ENCODE measurements at places on chromosomes 16 and 17. TPM values are rescaled to one million over a fixed set of nuclear protein-coding genes. Genes with fewer than 3 reads are reported as not detected.

- no peaks in the 10 kb centered on the region for H3K36me3 ChIP-seq
- H3K27me3 ChIP-seq = peaks cover 2% of the 10 kb centered on the region
- H3K4me1 ChIP-seq = no peaks in the 10 kb centered on the region
- H3K27ac ChIP-seq = no peak overlapping the region
These were observed 32.5 kb downstream of the IKZF3 start for GRCh38 chr17:39831588-39831987.

GRCh38 chr17:9676084-9676483 lies 30.8 kb downstream of the USP43 start:
- peaks cover 3% of the 10 kb centered on the region for H3K4me1 ChIP-seq
- H3K27ac ChIP-seq = peak overlapping the region; percentile 80
- H3K36me3 ChIP-seq = no peaks in the 10 kb centered on the region
- DNase-seq = no peak

- H3K36me3 ChIP-seq = no peaks in the 10 kb centered on the region
- H3K4me1 ChIP-seq = peaks cover 37% of the 10 kb centered on the region
These were observed 4.9 kb downstream of the GIT1 start for GRCh38 chr17:29584452-29585079.

DNA sequence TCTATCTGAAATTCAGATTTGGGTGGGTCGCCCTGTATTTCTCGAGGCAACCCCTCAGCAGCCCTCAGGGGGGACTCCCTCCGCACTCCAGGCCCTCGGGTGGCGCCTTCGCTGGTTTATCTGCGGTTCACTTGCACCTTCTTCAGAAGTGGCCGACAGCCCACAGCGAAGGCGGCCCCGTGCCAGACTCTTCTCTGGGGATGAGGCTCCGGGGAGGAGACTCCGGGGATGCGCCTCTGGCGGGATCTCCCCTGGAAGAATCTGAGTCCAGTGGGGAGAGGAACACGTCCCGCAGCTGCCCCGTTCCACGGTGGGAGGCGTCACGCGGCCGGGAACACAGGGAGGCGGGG lies 63.9 kb upstream of the DNAJA2 start:
- H3K27me3 ChIP-seq = peaks cover 3% of the 10 kb centered on the region
- no peaks in the 10 kb centered on the region for H3K36me3 ChIP-seq
- H3K27ac ChIP-seq = no peak overlapping the region
- peak overlapping the region; percentile 66 for H3K4me3 ChIP-seq

DNA sequence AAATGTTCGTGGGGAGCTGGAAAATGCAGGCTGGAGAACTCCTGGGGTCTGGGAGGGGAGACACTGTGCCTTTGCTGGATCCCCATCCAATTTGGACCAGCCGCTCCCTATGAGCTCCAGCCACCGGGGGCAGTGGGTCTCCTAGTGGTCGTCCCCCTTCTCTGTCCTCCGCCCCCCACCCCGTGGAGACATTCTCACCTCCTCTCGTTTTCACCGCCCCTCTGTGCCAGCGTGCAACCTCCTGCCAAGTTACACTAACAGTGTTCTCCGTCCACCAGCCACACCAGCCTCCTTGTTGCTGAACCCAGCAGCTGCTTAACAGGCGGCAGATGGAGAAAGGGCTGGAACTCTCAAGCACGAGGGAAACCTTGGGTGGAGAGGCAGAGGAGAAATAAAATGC lies 67.4 kb upstream of the SOX9 start:
- no peaks in the 10 kb centered on the region for H3K4me1 ChIP-seq
- H3K27me3 ChIP-seq = no peaks in the 10 kb centered on the region
- DNase-seq = no peak
- no peak overlapping the region for H3K4me3 ChIP-seq

GRCh38 chr16:27471661-27472060 lies 69.7 kb downstream of the IL21R start:
- no peaks in the 10 kb centered on the region for H3K27me3 ChIP-seq
- peaks cover 43% of the 10 kb centered on the region for H3K4me1 ChIP-seq
- no peak overlapping the region for H3K27ac ChIP-seq
- DNase-seq = no peak
- no peak overlapping the region for H3K4me3 ChIP-seq
- H3K36me3 ChIP-seq = peaks cover 40% of the 10 kb centered on the region

GRCh38 chr17:1555651-1556471 lies 6.7 kb downstream of the PITPNA start:
- H3K27me3 ChIP-seq = no peaks in the 10 kb centered on the region
- H3K27ac ChIP-seq = no peak overlapping the region
- H3K4me3 ChIP-seq = no peak overlapping the region
- H3K4me1 ChIP-seq = peaks cover 12% of the 10 kb centered on the region

DNA sequence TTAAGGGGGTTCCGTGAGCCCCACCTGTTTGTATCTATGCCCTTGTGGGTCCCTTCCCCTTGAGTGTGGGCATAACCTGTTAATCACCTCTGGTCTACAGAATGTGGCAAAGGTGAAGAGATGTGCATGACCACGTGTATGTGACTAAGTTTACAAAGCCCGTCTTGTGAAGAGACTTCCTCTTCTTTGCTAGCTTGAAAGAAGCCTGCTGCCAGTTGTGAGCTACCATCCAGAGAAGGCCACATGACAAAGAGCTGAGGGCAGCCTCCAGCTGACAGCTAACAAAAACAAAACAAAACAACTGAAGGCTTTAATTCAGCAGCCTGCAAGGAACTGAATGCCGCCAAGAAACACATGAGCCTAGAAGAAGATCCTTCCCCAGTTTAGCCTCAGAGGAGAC lies 112.0 kb downstream of the AXIN2 start:
- H3K27ac ChIP-seq = no peak overlapping the region
- H3K4me3 ChIP-seq = no peak overlapping the region

GRCh38 chr17:17079761-17080160 lies 37.5 kb downstream of the MPRIP start:
- no peaks in the 10 kb centered on the region for H3K27me3 ChIP-seq
- no peak for DNase-seq
- H3K4me3 ChIP-seq = no peak overlapping the region

GRCh38 chr17:59108400-59109102 lies 1.9 kb upstream of the TRIM37 start:
- H3K4me3 ChIP-seq = no peak overlapping the region
- DNase-seq = no peak
- H3K27me3 ChIP-seq = no peaks in the 10 kb centered on the region
- no peak overlapping the region for H3K27ac ChIP-seq
- peaks cover 9% of the 10 kb centered on the region for H3K36me3 ChIP-seq

- H3K36me3 ChIP-seq = no peaks in the 10 kb centered on the region
- DNase-seq = no peak
- H3K4me3 ChIP-seq = no peak overlapping the region
- no peaks in the 10 kb centered on the region for H3K4me1 ChIP-seq
These were observed 3.5 kb downstream of the GSG1L start for GRCh38 chr16:28059841-28060575.

GRCh38 chr16:3001316-3001715 lies 11.4 kb upstream of the CLDN9 start:
- H3K27me3 ChIP-seq = peaks cover 14% of the 10 kb centered on the region
- DNase-seq = no peak
- H3K4me1 ChIP-seq = no peaks in the 10 kb centered on the region
- H3K36me3 ChIP-seq = no peaks in the 10 kb centered on the region
- H3K4me3 ChIP-seq = no peak overlapping the region

DNA sequence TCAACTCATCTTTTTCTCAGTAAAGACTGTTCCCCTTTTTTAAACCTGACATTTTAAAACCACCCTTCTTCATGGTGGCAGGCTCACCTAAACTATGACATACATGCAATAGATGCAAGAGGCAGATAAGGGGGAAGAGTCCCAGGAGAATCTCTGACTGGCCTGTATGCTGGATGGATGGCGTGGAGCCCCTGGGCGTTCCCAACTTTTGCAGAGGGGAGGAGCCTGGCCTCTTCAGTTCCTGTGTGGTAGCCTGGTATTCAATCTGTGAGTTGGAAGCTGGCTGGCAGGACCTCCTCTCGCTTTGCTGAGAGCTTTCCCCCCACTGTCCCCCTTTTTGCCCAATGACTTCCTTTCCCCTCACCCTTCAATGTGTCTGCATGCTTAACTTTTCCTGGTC lies 217.6 kb upstream of the CA10 start:
- H3K4me3 ChIP-seq = no peak overlapping the region
- no peaks in the 10 kb centered on the region for H3K27me3 ChIP-seq
- H3K36me3 ChIP-seq = no peaks in the 10 kb centered on the region
- no peak for DNase-seq

- peaks cover 28% of the 10 kb centered on the region for H3K4me1 ChIP-seq
- no peak overlapping the region for H3K4me3 ChIP-seq
- H3K27ac ChIP-seq = no peak overlapping the region
These were observed 1.8 kb upstream of the GIP start for GRCh38 chr17:48970224-48970623.

DNA sequence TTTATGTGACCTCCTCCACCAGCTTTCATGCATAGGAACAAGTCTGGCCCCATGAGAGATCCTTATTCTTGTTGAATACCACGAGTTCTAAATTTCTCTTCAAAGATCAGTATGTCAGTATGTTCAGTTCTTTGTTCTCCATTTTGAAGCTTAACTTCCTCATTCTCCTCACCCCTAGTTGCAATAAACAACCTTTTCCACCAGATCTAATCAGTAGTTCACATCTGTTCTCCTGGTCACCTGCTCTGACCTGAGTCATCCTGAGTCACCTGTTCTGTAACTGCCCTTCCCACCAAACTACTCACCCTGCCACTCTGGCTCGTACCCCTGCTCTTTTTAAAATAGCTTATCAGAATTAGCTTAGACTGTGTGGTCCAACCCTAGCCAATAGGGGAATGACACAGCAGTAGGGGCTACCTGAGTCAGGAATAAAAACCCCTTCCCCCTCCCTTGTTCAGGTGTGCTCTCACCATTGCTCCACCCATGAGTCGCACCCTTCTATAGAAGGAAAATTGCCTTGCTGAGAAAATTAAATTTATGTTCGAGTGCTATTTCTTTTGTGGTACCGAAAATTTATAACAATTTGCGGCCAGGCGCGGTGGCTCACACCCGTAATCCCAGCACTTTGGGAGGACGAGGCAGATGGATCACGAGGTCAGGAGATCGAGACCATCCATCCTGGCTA lies 94.6 kb downstream of the EMP2 start:
- no peaks in the 10 kb centered on the region for H3K36me3 ChIP-seq
- H3K27me3 ChIP-seq = no peaks in the 10 kb centered on the region
- H3K27ac ChIP-seq = no peak overlapping the region
- no peaks in the 10 kb centered on the region for H3K4me1 ChIP-seq
- no peak for DNase-seq
- no peak overlapping the region for H3K4me3 ChIP-seq

DNA sequence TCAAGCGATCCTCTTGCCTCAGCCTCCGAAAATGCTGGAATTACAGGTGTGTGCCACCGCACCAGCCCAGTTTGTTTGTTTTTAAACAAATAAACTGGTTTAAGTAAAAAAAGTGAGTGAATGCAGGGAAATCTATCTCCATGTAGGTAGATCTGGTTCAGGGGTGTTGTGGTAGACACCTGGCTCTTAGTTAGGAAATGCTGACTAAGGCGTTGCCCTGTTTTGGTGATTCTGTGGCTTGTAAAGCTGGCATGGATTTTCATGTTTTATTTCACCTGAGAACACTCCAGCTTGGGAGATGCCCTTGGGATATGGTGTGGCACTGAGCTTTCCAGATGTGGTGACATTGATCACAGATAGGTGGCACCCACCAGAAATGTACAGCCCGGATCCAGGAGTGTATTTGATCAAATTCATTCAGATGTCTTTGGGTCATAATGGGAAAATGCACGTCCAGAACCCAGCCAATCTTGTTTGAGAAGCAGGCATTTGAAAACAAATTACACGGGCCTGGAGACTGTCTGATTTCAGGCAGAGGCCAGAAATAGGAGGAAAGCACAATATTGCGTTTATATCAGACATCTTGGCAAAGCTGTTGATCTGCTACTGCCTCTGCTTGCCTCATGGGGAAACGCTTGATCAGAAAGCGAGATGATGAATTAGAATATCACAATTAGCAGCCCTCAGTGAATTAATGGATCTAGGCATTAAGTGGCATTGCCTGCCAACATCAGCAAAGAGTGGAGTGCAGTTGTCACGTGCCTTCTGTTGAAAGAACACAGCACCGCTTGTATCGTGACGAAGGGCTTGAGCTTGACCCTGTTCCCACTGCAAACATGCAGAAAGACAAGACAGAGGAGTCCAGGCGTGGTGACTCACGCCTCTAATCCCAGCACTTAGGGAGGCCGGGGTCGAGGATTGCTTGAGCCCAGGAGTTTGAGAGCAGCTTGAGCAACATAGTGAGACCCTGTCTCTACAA lies 7.3 kb upstream of the IL34 start:
- H3K36me3 ChIP-seq = no peaks in the 10 kb centered on the region
- H3K27me3 ChIP-seq = no peaks in the 10 kb centered on the region
- no peak overlapping the region for H3K4me3 ChIP-seq
- peak; percentile 73 for DNase-seq
- H3K4me1 ChIP-seq = peaks cover 26% of the 10 kb centered on the region
- H3K27ac ChIP-seq = no peak overlapping the region

GRCh38 chr17:43006639-43007551 lies at the start of gene IFI35:
IFI35 (plus strand) TSS chr17:43006784; CDS start chr17:43006948, 164 bp downstream.
- H3K36me3 ChIP-seq = peaks cover 20% of the 10 kb centered on the region
- H3K27me3 ChIP-seq = no peaks in the 10 kb centered on the region
- peaks cover 12% of the 10 kb centered on the region for H3K4me1 ChIP-seq
- peak within 1 kb of the TSS; percentile 69 for H3K27ac ChIP-seq

- no peaks in the 10 kb centered on the region for H3K4me1 ChIP-seq
- H3K27ac ChIP-seq = no peak overlapping the region
- H3K4me3 ChIP-seq = no peak overlapping the region
These were observed 17.6 kb upstream of the MYH3 start for GRCh38 chr17:10674704-10675103.

GRCh38 chr16:7025616-7026190 lies 306.9 kb upstream of the RBFOX1 start:
- no peak for DNase-seq
- H3K4me3 ChIP-seq = no peak overlapping the region
- H3K36me3 ChIP-seq = no peaks in the 10 kb centered on the region
- no peaks in the 10 kb centered on the region for H3K27me3 ChIP-seq
- H3K4me1 ChIP-seq = no peaks in the 10 kb centered on the region

DNA sequence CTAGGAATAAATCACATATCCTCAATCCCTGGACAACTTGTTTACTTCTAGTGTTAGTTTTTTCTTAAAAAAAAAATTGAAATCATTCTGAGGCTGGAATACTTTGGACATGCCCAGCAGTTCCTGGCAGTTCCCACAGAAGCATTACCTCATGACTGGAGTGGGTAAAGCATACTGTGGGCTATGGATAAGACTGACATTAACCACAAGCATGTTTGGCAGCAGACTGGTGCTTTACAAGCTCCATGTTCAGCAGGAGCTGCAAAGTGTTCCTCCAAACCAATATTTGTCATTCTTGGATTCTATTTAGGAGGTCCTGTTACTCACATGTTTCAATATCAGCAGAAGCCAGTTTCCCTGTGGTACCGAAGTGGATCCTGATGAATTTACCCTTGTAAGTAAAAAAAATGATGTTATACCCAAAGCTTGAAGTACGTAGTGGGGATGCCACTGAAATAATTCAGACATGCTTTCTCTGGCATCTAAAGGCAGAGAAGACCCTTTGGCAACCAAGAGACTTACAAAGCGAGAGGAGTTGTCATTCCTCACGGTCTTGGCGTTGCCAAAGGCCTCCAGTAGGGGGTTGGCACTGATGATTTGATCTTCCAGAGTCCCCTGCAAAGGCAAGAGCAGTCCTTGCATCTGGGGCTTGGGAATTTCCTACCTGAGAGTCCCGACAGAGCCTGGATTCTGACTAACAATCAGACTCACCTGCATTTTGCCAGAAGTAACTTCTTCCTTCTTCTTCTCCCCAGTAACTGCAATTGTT lies 4.9 kb downstream of the MYH1 start:
- no peak overlapping the region for H3K4me3 ChIP-seq
- no peaks in the 10 kb centered on the region for H3K4me1 ChIP-seq
- H3K27ac ChIP-seq = no peak overlapping the region
- peak; percentile 0 for DNase-seq

The CBX8 gene
- total RNA-seq = 2.5 TPM

The SRCIN1 gene
- total RNA-seq = 1.5 TPM

The HS3ST6 gene
- not detected for total RNA-seq

The PRCD gene
- 1.5 TPM for total RNA-seq

The SLC47A1 gene
- total RNA-seq = 0.17 TPM

The PRSS33 gene
- total RNA-seq = not detected

The TMED6 gene
- total RNA-seq = 0.64 TPM

Data from astrocyte (in vitro differentiated cells and primary cell).